Fibroblast of lung (primary cell): ENCODE measurements at places on chromosomes 6 and 20. TPM values are rescaled to one million over a fixed set of nuclear protein-coding genes. Genes with fewer than 3 reads are reported as not detected.

The LAMA2 gene
- total RNA-seq, result 57.8 and 67.5 TPM in 2 replicates

The MCHR2 gene
- total RNA-seq, result not detected in 2 replicates

The GSTA2 gene
- total RNA-seq, result not detected in 2 replicates

The IL17F gene
- not detected in 2 replicates for total RNA-seq

The HMGN3 gene
- total RNA-seq, result 28.5 and 30.2 TPM in 2 replicates

The SNAP25 gene
- 1.5 and 4.5 TPM in 2 replicates for total RNA-seq

The TPX2 gene
- 5.4 and 21.0 TPM in 2 replicates for total RNA-seq

The RBBP8NL gene
- not detected in 2 replicates for total RNA-seq

The ANKRD66 gene
- not detected in 2 replicates for total RNA-seq

The METTL24 gene
- total RNA-seq, result 2.6 TPM in 2 replicates

The SLC2A10 gene
- total RNA-seq, result 42.1 and 47.2 TPM in 2 replicates

The PCK1 gene
- total RNA-seq, result under 0.01 TPM in 1 of 2 replicates, not detected in the other
